ENCODE measurements at places on chromosomes 7 and 10. TPM values are rescaled to one million over a fixed set of nuclear protein-coding genes. Genes with fewer than 3 reads are reported as not detected.

The BMPER gene
- total RNA-seq: not detected

DNA sequence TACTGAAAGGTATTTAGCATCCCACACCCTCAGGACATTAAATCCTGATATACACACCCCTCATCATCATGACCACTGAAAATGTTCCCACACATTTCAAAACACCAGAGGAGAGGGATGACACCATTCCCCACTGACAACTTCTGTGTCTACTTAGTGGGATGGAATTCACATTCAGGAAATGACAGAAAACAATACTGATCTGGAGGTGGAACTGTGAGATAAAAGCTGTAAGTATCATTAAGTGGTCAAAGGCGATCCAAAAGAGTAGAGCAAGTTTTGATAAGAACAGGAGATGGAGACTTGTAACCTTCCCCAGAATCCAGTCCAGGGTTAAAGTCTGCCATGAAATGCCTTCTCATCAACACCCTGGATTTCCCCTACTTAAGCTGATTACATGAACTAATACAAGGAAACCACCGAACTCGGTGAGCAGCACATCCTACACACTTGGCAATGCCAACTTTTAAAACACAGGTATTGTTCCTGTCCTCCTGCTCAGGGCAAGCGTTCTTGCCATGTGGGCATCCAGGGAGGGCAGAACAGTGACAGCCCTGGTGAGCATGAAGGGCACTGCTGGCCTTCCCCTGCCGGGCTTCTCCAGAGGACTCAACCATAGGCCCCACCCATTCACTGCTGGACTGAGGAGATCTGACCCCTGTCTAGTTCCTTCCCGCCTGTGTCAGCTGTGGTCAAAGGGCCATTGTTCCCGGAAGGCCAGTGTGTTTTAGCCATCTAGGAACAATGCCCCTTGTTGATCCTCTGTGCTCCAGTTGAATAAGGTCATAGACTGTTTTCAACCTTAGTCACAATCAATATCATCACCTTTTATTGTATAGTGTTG lies 85.0 kb downstream of the SGMS1 start:
- H3K36me3 ChIP-seq: no peaks in the 10 kb centered on the region
- H3K27ac ChIP-seq: no peak overlapping the region
- peak; percentile 27 for DNase-seq
- H3K4me3 ChIP-seq: no peak overlapping the region
- H3K27me3 ChIP-seq: no peaks in the 10 kb centered on the region
- H3K4me1 ChIP-seq: peaks cover 49% of the 10 kb centered on the region

GRCh38 chr7:128097211-128097731 lies 66.0 kb upstream of the LRRC4 start:
- H3K27ac ChIP-seq: no peak overlapping the region
- no peak overlapping the region for H3K4me3 ChIP-seq
- H3K27me3 ChIP-seq: no peaks in the 10 kb centered on the region
- no peak for DNase-seq
- no peaks in the 10 kb centered on the region for H3K36me3 ChIP-seq

The TMED4 gene
- total RNA-seq: 67.3 TPM

The CREB5 gene
- total RNA-seq: 0.49 TPM

DNA sequence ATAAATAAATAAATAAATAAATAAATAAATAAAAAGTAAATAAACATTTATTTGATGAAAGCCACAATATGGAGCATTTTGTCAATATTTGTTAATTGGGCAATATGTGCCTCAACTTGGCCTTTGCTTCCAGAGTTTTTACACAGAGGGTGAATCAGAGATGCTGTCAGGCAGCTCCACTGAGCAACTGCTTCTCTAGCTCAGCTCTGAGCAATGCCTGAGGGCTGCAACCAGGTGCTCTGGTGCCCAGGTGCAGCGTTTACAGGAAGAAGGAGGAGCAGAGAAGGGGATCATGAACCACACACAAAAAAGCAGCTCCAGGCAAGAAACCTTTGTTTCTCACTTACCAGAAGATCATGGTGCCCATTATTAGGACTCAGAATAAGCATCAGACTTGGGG lies 876.2 kb upstream of the AUTS2 start:
- no peak overlapping the region for H3K4me3 ChIP-seq
- no peaks in the 10 kb centered on the region for H3K27me3 ChIP-seq
- H3K27ac ChIP-seq: no peak overlapping the region
- DNase-seq: no peak
- no peaks in the 10 kb centered on the region for H3K4me1 ChIP-seq
- no peaks in the 10 kb centered on the region for H3K36me3 ChIP-seq

The MYO3A gene
- not detected for total RNA-seq

DNA sequence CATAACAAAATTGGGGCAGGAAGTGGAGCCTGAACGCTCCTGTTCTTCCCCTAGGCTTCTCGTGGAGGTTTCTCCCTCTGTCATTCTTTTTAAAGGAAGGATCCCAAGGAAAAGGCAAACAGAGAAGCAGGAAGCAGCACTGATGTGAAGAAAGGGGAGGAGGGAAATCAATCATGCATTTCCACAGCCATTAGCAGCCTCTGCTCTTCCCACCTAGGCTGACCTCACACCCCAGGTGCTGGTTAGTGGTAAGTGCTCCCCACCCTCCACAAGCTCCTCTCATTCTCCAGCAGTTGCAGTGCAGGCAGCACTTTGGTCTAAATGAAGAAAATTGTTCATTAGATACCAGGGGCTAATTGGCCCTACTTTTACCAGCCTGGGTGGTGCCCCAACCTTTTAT lies 2.6 kb downstream of the CRHR2 start:
- H3K4me3 ChIP-seq: no peak overlapping the region
- peaks cover 55% of the 10 kb centered on the region for H3K27me3 ChIP-seq
- no peaks in the 10 kb centered on the region for H3K4me1 ChIP-seq
- no peak overlapping the region for H3K27ac ChIP-seq
- H3K36me3 ChIP-seq: no peaks in the 10 kb centered on the region

GRCh38 chr10:130558746-130559546 lies 422.8 kb downstream of the GLRX3 start:
- H3K27me3 ChIP-seq: no peaks in the 10 kb centered on the region
- DNase-seq: no peak
- no peak overlapping the region for H3K27ac ChIP-seq
- H3K36me3 ChIP-seq: no peaks in the 10 kb centered on the region

The SPDYE2B gene
- not detected for total RNA-seq

DNA sequence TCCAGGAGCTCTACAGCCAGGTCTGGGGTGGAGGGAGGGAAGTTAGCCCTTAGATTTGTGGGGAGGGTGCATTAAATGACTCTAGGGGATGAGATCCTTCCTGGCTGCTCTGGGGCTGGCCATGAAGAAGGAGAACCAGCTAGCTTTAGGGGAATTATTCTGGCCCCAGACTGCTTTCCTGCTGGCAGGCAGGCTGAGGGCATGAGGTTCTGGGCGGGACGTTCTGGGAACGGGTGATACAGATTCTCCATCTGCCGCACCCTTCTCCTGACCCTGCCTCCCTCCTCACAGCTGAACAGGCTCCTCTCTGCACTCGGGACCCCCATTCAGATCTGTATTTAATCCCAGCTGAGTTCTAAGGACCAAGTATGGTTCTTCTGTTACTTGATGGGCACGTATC lies 23.9 kb downstream of the GOLGA7B start:
- no peak for DNase-seq
- no peaks in the 10 kb centered on the region for H3K27me3 ChIP-seq
- H3K36me3 ChIP-seq: no peaks in the 10 kb centered on the region
- H3K4me1 ChIP-seq: peaks cover 9% of the 10 kb centered on the region

The ASB13 gene
- 25.9 TPM for total RNA-seq

DNA sequence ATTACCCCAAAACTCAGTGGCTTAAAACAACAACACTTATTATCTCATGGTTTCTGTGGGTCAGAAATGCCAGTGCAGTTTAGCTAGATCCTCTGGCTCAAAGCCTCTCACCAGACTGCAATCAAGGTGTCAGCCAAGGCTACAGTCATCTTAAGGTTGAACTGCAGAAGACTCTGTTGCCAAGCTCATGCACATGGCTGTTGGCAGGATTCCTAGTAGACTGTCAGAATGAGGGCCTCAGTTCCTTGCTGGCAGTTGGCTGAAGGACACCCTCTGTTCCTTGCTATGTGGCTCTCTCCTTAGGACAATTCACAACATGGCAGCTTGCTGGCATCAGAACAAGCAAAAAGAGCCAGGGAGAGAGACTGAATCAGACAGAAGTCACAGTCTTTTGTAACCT lies 34.7 kb downstream of the TOMM7 start:
- H3K36me3 ChIP-seq: no peaks in the 10 kb centered on the region
- H3K4me1 ChIP-seq: 0 out of 2 replicates have a peak, but pooled peaks cover 3% of the 10 kb centered on the region
- no peak for DNase-seq
- H3K27ac ChIP-seq: no peak overlapping the region
- no peaks in the 10 kb centered on the region for H3K27me3 ChIP-seq

DNA sequence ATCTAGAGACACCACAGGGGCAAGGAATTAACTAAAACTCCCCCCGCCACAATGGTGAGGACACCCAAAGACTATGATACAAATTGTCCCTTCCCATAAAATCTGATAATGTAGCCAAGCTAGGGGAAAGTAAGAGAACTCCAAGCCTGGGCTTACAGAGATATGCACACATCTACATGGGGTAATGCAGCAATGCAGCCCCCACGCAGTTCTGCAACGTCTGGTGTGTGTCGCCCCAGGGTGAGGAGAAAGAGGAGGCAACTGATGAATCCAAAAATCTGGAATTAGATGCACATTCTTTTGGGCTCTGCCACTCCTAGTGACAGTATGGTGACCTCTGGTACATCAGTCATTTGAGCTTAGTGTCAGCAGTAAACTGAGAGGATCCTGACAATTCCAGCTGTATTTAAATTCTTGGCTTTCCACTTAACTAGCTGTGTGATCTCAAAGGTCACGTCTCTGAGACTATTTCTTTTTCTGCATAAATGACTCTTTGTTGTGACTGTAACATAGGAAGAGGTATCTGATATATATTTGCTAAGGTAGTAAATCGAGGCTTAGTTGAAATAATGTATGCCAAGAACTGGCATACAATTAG lies 51.5 kb downstream of the PIP4K2A start:
- no peak overlapping the region for H3K4me3 ChIP-seq
- no peaks in the 10 kb centered on the region for H3K36me3 ChIP-seq
- DNase-seq: no peak
- H3K4me1 ChIP-seq: peaks cover 12% of the 10 kb centered on the region

DNA sequence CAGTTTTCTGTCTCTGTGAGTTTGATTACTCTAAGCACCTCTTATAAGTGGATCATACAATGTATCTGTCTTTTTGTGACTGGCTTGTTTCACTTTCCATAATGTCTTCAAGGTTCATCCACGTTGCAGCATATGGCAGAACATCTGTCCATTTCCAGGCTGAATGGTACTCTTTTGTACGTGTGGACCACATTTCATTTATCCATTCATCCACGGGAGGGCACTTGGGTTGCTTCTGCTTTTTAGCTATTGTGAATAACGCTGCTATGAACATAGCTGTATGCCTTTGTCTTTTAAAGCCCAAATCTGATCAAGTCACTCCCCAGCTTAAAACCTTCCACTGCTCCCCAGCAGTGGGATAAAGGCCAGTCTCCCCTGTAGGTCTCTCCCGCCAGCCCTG lies 31.5 kb downstream of the EGFR start:
- H3K27me3 ChIP-seq: no peaks in the 10 kb centered on the region
- DNase-seq: no peak
- H3K4me1 ChIP-seq: peaks cover 52% of the 10 kb centered on the region
- H3K4me3 ChIP-seq: no peak overlapping the region
- no peaks in the 10 kb centered on the region for H3K36me3 ChIP-seq
- no peak overlapping the region for H3K27ac ChIP-seq

DNA sequence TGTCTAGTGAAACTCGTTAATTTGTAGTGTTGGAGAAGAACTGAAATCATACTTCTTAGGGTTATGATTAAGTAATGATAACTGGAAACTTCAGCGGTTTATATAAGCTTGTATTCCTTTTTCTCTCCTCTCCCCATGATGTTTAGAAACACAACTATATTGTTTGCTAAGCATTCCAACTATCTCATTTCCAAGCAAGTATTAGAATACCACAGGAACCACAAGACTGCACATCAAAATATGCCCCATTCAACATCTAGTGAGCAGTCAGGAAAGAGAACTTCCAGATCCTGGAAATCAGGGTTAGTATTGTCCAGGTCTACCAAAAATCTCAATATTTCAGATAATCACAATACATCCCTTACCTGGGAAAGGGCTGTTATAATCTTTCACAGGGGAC lies 187.6 kb downstream of the CFTR start:
- peaks cover 12% of the 10 kb centered on the region for H3K4me1 ChIP-seq
- no peak overlapping the region for H3K27ac ChIP-seq
- H3K27me3 ChIP-seq: no peaks in the 10 kb centered on the region
- H3K36me3 ChIP-seq: no peaks in the 10 kb centered on the region

The ZNF518A gene
- 36.7 TPM for total RNA-seq

The TMEM273 gene
- not detected for total RNA-seq

DNA sequence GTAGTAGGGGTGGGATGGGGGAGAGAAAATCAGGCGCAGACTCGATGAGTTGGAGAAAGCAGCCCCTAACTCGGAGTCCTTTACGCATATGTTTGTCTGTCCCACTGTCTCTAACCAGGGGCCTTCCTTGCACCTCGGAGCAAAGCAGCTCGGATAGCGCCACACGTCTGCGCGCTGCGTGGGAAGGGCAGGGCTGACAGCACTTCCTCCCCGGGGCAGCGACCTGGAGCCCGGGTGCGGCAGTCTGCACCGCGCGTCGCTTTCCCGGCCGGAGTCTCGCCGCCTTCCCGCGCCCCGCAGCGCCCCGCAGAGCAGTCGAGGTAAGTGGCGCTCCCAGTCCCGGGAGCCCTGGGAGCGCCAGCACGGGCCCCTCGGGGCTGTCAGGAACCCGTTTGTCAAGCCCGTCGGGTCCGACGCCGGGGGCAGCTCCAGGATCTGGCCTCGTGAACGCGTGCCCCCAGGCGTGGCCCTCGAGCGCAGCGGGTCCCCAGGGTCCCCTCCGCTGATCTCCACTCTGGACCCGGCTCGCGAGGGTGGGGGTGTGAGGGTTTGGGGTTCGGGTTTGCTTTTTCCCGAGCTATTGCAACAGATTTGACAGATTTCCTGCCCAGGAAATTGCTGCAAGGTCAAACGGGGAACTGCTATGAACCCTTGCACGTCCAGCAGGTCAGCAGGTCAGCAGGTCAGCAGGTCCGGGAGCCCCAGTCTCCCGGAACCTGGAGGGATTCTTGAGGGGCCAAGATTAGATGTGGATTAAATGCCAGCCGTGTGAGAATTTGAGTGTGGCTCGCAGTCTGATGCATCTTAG lies 597 bp downstream of the APBB1IP start:
- DNase-seq: no peak

The ZNF138 gene
- 10.1 TPM for total RNA-seq

The EVX1 gene
- 0.25 TPM for total RNA-seq

DNA sequence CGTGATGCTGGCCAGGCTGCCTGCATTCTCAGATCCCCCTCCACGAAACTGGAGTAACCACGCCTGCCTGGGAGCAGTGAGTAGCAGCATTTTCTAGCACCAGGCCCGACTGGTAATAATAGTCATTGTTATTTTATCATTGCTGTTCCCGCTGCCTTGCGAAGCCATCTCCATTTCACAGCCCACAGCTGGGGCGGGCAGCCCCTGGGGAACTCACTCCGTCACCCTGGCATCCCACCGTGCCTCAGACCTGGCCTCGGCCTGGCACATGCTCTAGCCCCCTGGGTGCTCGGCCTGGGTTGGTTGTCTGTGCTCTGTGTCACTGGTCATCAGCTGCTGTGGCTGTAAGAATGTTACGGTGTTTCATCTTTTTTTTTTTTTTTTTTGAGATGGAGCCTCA lies 57.7 kb upstream of the SH2B2 start:
- H3K27me3 ChIP-seq: no peaks in the 10 kb centered on the region
- H3K27ac ChIP-seq: no peak overlapping the region
- no peaks in the 10 kb centered on the region for H3K4me1 ChIP-seq
- no peaks in the 10 kb centered on the region for H3K36me3 ChIP-seq
- no peak for DNase-seq
- no peak overlapping the region for H3K4me3 ChIP-seq

The FAM25C gene
- total RNA-seq: not detected

GRCh38 chr7:141664450-141664849 lies 37.5 kb downstream of the DENND11 start:
- H3K36me3 ChIP-seq: peaks cover 16% of the 10 kb centered on the region
- no peaks in the 10 kb centered on the region for H3K4me1 ChIP-seq

The TRIM56 gene
- total RNA-seq: 25.9 TPM
